ENCODE measurements at places on chromosomes 3 and 15. TPM values are rescaled to one million over a fixed set of nuclear protein-coding genes. Genes with fewer than 3 reads are reported as not detected.
A peak's percentile ranks its signal among the peaks of the same experiment; 100 is the strongest.

- no peaks in the 10 kb centered on the region for H3K27me3 ChIP-seq
- no peaks in the 10 kb centered on the region for H3K36me3 ChIP-seq
- H3K4me1 ChIP-seq: no peaks in the 10 kb centered on the region
- H3K27ac ChIP-seq: no peak overlapping the region
Observed at GRCh38 chr3:152517502-152517901, 248.8 kb downstream of the MBNL1 start.

GRCh38 chr3:65793495-65794200, 245.1 kb downstream of the MAGI1 start:
- no peaks in the 10 kb centered on the region for H3K36me3 ChIP-seq
- no peak overlapping the region for H3K4me3 ChIP-seq
- peak; percentile 31 for DNase-seq
- no peaks in the 10 kb centered on the region for H3K27me3 ChIP-seq
- no peaks in the 10 kb centered on the region for H3K4me1 ChIP-seq
- H3K27ac ChIP-seq: no peak overlapping the region

DNA sequence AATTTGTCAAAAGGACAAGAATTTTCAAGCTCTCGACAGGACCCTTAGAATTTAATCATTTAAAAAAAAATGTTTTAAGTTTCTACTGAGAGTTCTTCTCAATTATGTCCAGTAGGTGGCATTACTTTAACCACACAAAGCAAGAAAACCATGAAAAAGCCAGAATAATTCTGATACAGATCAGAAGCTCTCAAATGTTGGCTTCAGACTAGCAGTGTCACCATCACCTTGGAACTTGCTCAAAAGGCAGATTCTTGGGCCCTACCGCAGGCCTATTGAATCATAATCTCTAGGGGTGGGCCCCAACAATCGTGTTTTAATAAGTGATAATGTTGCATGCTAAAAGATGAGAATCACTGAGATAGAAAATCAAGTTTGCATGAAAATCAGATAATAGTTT, 99.5 kb upstream of the KCNMB2 start:
- H3K27ac ChIP-seq: no peak overlapping the region
- H3K4me3 ChIP-seq: no peak overlapping the region
- H3K4me1 ChIP-seq: no peaks in the 10 kb centered on the region
- no peaks in the 10 kb centered on the region for H3K27me3 ChIP-seq
- no peaks in the 10 kb centered on the region for H3K36me3 ChIP-seq

DNA sequence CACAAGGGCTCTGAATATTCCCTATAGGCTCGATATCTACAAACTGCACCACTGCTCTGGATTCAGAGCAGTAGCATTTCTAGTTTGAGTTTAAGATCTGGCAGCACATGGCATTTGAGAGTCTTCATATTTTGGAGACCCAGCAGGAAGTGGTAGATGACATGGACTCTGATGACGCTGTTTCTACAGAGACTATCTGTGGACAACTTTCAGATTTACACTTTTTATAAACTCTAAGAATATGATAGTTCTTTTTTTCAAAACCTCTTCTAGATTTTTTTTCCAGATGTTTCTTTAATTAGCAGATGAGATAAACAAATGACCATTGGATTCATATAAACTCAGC, 35.8 kb downstream of the ARMC8 start:
- H3K4me3 ChIP-seq: no peak overlapping the region
- DNase-seq: no peak
- H3K27ac ChIP-seq: no peak overlapping the region
- peaks cover 6% of the 10 kb centered on the region for H3K36me3 ChIP-seq
- no peaks in the 10 kb centered on the region for H3K27me3 ChIP-seq

- no peak for DNase-seq
- no peaks in the 10 kb centered on the region for H3K27me3 ChIP-seq
- no peaks in the 10 kb centered on the region for H3K4me1 ChIP-seq
- H3K36me3 ChIP-seq: no peaks in the 10 kb centered on the region
Observed at GRCh38 chr3:71825551-71826283, 40.8 kb upstream of the PROK2 start.

DNA sequence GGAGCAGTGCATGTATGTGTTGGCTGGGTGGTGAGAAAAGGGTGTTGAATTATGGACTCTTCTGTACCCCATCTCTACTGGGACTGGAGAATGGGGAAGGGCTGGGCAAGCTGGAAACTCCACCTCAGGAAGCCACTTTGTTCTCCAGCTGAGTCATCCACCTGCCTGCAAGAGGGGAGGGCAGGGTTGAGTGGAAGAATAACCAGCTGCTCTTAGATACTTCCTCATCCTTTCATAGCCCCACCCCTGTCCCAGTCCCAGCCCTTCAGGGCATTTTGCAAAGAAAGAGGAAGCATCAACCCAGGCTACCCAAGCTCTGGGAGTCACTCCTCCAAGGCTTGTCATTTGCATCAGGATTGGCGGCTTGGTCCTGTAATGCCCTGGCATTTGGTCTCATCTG, 33.1 kb downstream of the RAB11A start:
- no peak overlapping the region for H3K4me3 ChIP-seq
- H3K27ac ChIP-seq: no peak overlapping the region
- no peaks in the 10 kb centered on the region for H3K36me3 ChIP-seq
- no peaks in the 10 kb centered on the region for H3K27me3 ChIP-seq
- DNase-seq: no peak
- no peaks in the 10 kb centered on the region for H3K4me1 ChIP-seq

The ISLR gene
- 14.0 TPM for total RNA-seq

The ZNF80 gene
- total RNA-seq: not detected

The SLC12A8 gene
- 9.8 TPM for total RNA-seq

The PEX5L gene
- 0.51 TPM for total RNA-seq

Data from fibroblast of lung (primary cell).